SIG-M5 (cell line): ENCODE measurements at places on chromosomes 6 and 20.

- DNase-seq, result no peak
These were observed 12.3 kb downstream of the MAN1A1 start for GRCh38 chr6:119337252-119337651.

DNA sequence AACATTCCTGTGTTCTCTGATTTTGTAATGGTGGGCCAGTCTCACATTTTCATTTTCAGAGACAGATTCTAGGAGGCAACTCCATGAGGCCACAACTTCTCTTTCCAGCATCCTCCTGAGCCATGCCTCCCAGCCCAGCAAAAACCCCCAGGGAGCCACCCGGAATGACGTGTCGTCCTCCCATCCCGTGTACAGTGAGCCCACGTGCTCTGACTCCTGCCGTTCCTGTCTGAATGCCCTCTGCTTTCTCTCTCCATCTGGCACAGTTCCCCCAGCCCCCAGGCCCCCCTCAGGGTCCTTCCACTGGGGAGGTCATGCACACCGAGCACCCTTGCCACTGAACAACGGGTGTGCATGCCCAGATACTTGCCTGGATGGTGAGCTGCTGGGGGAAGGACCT lies 38.0 kb downstream of the C20orf203 start:
- no peak for DNase-seq

DNA sequence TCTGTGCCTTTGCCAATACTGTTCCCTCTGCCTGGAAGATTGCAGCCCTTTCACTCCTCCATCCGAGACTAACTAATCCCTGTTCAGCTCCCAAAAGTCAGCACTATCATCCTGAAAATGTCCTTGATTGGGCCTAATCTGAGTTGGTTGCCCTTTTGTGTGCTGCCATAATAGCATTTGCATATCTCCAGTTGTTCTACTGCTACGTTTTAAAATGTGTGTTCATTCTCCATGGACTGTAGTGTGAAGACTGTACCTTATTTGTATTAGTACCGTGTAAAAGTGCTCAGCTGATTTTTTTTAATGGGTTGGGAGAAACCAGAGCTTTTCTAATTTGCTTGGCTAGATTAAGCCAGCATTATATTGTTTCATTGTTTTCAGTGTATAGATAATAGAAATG lies 401.3 kb downstream of the LAMA2 start:
- DNase-seq, result no peak

DNA sequence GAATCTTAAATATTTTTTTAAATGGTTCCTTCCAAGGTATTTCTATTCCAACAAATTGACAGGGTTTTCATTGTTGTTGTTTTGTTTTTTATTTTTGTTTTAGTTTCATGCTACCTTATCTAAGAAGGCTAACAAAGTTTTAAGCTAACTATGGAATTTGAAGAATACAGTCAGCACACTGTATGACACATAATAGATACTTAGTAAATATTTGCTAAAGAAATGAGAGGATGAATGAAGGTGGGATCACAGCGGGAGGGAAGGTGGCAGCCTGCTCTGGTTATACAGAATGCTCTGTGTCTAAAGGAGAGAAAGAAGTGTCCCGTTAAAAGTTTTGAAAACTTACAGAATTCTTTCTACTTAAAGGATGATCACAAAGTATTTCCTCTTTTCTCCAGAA lies 43.7 kb upstream of the DST start:
- DNase-seq, result no peak

GRCh38 chr20:46647469-46647868 lies 3.8 kb downstream of the SLC13A3 start:
- no peak for DNase-seq

DNA sequence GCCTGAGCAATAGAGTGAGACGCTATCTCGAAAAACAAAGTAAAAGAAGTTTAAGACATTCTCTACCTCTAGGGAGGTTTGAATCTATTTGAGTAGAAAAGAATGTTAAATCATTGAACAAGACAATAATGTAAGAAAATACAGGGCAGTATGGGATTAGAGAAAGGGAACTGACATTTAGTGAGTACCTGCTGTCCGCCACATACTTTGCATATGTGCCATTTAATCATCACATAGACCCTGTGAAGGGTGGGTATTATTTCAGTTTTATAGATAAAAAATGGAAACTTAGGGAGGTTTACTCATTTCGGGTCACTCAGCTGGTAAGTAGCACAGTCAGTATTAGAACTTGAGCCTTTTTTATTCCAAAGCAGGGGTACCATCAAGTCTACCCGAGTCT lies 31.4 kb downstream of the STK4 start:
- DNase-seq, result no peak
